ENCODE measurements at places on chromosomes 11 and 22.

DNA sequence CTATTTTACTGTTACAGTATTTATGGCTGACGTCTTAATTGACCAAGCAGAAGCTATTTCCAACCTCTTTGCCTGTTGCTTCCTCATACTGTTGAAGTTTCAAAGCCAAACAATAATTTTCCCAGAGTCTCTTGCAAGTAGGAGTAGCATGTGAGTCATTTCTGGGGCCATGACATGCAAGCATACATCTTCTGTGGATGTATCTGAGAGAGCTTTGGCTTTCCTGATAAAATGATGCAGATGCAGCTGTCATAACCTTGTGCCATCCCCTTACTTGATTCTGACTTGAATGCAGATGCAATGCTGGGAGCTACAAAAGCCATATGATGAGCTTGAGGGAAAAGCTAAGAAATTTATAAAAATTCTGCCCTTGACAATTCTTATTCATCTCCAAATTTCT is 243.1 kb upstream of the TENM4 start:
- no peak for DNase-seq

GRCh38 chr11:89189776-89190175 is 12.1 kb downstream of the TYR start:
- no peak for DNase-seq

- DNase-seq = no peak
These were observed 155.3 kb downstream of the MIAT start for GRCh38 chr22:26812731-26813130.

DNA sequence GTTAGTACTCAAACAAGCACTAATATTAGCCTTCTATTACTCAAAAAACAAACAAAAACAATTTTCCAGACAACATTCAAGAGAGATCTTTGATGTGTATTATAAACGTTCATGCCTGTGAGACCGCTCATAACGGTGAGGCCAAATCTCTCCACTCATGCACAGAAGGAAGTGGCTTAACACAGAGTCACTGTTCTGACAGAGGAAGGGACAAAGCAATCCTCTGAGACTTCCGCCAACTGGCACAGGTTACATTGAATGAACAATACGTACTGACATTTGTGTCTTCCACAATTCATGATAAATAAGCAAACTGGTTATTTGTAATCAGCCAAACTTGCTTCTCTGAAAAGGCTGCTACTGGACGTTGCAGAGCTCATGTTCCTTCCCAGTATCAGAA is 30.5 kb downstream of the CHKA start:
- peak; percentile 13 for DNase-seq

- peak; percentile 78 for DNase-seq
These were observed 1.9 kb upstream of the ADM start for GRCh38 chr11:10302744-10303557.

- DNase-seq = peak; percentile 67
These were observed 7.7 kb downstream of the LHFPL7 start for GRCh38 chr22:24938741-24939341.

DNA sequence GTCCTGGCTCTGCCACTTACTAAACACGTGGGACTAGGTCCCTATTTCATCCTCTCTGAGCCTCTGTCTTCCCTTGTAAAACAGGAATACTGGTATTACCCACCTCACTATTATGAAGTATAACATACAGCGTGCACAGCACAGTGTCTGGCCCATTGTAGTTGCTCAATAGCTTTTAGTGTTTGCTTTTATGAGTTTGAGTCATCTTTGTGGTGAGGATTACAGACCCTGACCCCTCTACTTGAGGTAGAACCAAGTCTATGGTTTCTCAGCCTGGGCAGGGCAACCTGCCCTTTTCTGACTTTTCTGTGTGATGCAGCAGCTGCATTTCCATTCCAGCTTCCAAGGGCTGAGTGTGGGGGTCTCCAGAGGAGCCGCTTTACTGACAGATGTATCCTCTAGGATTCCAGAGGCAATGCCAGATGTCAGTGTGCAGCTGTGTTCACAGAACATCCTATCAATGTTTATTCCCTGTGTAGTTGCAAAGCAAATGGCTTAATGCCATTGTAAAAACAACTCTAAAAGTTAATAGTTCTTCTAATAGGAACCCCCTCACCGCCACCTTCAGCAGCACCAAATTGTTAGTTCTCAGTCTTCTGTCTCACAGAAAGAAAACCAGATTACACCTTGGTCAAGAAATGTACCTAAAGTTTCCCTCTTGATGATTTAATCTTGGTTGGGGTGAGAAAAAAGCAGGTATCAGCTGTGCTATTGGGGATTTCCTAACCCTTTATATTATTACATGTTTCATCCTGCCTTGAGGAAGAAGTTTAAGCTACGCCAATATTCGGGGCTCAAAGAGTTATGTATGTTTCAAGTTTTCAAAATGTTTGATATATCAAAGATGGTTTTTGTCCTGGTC is 16.8 kb downstream of the PRR5L start:
- peak; percentile 93 for DNase-seq

DNA sequence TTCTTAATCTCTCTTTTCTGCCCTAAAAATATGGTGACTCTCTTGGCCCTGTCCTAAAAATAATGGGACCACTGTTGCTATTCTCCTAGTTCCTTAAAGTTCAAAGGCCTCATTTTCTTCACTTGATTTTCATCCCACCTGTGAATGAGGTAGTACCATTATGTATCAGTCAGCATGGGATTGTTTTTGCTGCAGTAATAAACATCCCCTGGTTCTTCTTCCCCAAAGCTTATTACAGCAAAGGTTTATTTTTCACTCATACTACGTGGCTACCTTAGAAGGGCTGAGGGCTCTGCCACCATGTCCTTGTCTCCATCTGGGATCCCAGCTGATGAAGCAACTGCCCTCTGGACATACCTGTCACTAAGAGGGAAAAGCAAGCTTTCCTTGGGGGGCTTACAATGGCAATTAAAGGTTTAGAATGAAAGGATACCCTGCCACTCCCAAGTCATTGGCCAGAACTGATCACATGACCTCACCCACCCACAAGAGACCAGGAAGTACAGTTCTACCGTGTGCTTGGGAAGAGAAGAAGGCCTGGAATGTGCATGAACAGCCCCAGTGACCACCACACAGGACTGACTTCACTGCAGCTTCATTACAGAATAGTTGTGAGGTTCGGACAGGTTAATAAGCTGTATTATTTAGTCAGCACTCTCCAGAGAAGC is 7.8 kb downstream of the TTC38 start:
- no peak for DNase-seq

GRCh38 chr11:133228471-133229329 is 303.6 kb downstream of the OPCML start:
- no peak for DNase-seq

GRCh38 chr11:62854013-62854824 is 14.8 kb upstream of the WDR74 start:
- no peak for DNase-seq

- DNase-seq = no peak
These were observed 20.2 kb downstream of the MPEG1 start for GRCh38 chr11:59192446-59193020.

GRCh38 chr11:17588166-17588565 is 41.1 kb downstream of the OTOG start:
- no peak for DNase-seq

GRCh38 chr11:46265764-46266163 is 11.7 kb upstream of the CREB3L1 start:
- no peak for DNase-seq

- no peak for DNase-seq
These were observed 401.3 kb upstream of the CADM1 start for GRCh38 chr11:115905341-115906000.

GRCh38 chr11:129530154-129530895 is 154.7 kb downstream of the BARX2 start:
- DNase-seq = no peak

DNA sequence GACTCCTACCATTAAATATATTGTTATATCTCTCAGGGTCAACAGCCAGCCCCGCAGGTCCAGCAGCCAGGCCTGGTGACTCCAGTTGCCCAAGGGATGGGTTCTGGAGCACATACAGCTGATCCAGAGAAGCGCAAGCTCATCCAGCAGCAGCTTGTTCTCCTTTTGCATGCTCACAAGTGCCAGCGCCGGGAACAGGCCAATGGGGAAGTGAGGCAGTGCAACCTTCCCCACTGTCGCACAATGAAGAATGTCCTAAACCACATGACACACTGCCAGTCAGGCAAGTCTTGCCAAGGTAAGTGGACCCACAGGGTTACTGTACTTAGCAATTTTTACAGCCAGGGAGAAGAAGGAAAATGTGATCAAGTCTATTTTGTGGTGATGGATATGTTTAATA is 35.1 kb downstream of the EP300 start:
- no peak for DNase-seq

DNA sequence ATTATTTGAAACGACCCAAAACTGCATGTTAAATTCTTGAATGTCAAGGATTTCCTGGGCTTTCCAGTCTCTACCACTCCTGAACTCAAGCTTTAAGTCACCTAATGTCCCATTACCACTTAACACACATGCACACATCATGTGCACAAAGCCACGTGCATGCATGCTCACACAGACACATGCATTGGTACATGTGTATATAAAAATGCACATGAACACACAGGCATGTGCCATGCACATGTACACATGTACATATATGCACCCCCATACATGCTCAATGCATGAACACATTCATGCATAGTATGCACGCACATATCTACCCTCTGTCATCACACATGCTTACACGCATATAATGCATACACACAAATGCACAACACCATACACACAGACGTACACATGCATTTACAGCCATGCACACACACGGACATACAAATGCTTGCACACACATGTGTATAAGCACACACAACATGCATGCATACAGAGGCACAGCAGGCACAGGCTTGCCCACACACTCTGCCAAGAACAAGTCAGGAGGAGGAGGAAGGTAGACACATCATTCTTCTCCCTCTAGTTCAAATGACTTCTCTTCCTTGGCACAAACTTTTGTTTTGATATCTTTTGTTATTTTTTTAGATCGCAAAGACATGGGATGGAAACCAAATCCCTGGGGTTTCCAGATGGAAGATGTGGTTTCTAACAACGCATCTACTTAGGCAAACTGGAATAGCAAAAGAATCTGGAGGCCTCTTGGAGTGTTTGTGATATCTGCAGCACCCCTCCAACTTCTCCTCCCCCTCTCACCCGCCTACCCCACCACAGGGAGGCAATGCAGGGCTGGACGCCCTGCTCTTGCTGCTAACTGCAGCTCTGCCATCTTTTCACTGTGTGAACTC is 24.6 kb downstream of the RASD2 start:
- DNase-seq = peak; percentile 59

DNA sequence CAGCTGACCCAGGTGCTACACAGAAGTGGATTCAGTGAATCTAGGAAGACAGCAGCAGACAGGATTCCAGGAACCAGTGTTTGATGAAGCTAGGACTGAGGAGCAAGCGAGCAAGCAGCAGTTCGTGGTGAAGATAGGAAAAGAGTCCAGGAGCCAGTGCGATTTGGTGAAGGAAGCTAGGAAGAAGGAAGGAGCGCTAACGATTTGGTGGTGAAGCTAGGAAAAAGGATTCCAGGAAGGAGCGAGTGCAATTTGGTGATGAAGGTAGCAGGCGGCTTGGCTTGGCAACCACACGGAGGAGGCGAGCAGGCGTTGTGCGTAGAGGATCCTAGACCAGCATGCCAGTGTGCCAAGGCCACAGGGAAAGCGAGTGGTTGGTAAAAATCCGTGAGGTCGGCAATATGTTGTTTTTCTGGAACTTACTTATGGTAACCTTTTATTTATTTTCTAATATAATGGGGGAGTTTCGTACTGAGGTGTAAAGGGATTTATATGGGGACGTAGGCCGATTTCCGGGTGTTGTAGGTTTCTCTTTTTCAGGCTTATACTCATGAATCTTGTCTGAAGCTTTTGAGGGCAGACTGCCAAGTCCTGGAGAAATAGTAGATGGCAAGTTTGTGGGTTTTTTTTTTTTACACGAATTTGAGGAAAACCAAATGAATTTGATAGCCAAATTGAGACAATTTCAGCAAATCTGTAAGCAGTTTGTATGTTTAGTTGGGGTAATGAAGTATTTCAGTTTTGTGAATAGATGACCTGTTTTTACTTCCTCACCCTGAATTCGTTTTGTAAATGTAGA is 1.7 kb downstream of the MALAT1 start:
- peak; percentile 69 for DNase-seq

DNA sequence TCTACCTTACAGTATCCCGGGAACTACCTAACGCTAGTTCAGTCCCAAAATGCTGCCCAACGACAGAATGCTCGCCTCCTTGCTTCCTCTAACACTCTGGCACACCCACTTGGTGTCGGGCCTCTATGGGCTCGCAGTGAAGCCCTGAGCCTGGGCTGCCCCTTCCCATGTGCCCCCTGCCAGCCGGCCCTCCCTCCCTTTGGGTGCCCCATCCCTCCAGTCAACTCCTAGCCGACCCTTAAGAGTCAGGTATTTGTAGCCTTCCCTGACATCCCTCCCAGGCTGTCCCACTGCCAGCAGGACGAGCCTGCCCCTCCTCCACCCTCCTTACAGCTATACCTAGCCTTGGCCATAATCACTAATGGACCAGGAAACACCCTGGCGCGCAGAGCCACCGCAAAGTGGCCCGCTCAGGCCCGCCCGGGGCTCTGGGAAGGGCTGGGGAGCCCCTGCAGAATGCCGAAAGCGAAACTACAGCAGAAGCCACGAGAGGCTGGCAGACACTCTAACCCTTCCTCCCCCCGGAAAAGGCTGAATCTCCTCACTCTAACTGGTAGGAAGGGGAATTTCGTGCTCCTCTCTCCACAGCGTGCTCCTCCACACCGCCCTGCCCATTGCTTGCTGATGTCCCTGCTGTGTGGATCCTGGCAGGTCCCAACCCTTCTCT is 8.2 kb downstream of the CBX7 start:
- DNase-seq = peak; percentile 65

- DNase-seq = no peak
These were observed 82.8 kb upstream of the HMGXB4 start for GRCh38 chr22:35174401-35175038.

GRCh38 chr11:96085319-96085930 is 161.5 kb upstream of the MTMR2 start:
- no peak for DNase-seq

DNA sequence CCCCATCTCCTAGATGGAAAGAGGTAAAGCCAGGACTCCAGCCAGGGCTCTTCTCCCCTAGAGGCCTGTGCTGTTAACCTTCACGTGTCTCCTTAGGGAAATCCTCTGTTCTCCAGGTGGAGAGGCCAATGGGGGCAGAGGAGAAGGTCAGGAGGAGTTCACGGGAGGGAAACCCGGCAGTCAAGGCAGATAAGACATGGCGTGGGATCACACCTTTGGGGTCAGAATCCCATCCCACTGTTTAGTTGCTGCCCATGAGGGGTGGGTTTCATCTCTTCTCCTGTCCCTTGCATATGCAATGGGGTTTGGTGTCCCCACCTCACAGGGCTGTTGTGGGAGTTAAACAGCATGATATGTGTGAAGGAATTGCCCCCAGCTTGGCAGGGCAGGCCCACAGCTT is 469.7 kb downstream of the TBC1D22A start:
- no peak for DNase-seq

Measured in choroid plexus epithelial cell (primary cell).